ENCODE measurements at places on chromosomes 7 and 10.

DNA sequence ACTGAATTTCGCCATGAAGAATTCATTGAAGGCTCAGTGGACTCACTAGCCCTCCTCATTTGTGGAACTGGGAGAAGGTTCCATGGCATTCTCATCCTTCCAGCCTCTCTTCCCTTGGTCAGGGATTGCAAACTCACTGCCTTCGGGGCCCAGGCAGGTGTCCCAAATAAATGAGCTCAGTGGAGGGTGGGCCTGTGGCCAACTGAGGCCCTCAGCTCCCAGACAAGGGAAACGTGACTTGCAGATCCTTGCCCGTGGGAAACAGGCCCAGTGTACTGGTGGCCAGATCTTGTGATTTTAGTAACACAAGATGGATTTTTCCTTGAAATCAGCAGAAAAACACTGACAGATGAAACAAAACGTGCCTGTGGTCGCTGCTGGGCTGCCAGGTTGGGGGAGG is 168.7 kb upstream of the CTBP2 start:
- ATAC-seq: no peak

DNA sequence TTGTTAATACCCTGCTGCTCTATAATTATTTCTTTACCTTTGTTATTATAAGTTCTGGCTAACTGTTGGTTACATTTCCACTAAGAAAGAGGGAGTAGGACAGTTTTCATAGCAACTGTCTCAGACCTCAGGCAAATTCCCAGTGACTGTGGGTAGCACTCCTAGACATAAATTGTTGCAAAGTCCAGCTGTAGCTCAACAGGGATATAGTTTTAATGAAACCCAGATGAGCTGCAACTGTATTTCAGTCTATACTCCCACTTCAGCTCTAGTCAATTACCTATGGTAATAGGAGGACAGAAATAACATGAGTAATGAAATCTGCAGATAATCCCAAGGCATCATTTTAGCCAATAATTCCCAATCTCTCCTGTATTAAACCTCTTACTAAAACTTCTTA is 103.0 kb upstream of the SEMA3A start:
- no peak for ATAC-seq

GRCh38 chr7:80659120-80660055 is 20.9 kb downstream of the CD36 start:
- ATAC-seq: no peak

GRCh38 chr7:41832941-41833340 is 130.1 kb upstream of the INHBA start:
- no peak for ATAC-seq

GRCh38 chr7:77157446-77157845 is 35.0 kb downstream of the CCDC146 start:
- ATAC-seq: peak; percentile 87

- ATAC-seq: peak; percentile 29
Measured at GRCh38 chr10:29394321-29394932, 105.6 kb downstream of the LYZL1 start.

DNA sequence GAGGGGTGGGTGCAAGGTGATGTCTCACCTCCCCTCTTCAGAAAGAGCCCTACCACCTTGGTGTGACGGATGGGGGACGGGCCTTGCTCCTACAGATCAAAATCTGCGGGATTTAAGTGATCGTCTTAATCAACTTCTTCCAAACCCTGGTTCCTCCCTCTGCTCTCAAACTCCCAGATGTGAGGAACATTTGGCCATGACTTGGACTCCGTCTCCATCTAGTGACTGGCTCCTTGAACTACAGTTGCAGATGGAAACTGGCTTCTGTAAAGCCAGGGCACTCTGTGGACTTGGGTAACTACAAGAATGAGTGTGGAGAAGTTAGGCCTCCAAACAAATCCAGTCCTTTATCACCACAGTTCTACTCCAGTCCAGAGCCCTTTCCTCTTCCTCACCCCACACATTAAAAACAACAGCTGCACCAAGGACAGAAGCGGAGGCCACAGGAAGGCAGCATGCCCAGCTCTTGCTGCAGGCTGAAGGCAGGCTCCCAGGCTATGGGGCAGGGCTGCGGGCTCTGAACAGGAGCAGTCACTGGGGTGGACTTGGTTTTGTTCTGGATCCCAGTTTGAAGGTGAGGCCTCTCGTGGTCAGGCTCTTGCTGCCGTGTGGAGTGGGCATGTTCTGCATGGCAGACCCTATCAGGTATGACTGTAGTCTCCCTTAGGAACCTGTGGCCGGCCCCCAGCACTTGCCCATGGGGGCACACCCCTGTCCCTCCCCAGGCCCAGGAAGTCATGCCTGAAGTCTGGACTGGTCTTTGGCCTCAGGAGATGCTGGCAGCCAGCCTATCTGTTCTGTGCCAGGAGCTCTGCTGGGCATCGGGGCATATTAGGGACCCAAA is 79.4 kb downstream of the VWC2 start:
- no peak for ATAC-seq

DNA sequence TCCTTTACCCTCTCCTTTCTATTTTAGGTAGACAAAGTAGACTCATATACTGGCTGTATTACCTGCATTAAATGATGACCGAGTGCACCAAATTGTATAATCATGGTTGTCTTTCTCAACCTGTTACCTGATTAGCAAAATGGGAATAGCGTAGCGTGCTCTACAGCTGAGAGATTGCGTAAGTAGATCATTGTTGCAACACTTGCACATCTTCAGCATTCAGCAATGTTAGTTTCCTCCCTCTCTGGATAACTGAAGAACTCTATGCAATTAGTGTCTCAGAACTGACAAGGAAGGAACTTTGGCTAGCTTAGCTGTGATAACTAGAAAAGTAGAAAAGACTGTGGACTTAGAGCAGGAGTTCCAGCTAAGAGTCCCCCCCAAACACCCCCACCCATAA is 787.4 kb downstream of the PHTF2 start:
- ATAC-seq: no peak

DNA sequence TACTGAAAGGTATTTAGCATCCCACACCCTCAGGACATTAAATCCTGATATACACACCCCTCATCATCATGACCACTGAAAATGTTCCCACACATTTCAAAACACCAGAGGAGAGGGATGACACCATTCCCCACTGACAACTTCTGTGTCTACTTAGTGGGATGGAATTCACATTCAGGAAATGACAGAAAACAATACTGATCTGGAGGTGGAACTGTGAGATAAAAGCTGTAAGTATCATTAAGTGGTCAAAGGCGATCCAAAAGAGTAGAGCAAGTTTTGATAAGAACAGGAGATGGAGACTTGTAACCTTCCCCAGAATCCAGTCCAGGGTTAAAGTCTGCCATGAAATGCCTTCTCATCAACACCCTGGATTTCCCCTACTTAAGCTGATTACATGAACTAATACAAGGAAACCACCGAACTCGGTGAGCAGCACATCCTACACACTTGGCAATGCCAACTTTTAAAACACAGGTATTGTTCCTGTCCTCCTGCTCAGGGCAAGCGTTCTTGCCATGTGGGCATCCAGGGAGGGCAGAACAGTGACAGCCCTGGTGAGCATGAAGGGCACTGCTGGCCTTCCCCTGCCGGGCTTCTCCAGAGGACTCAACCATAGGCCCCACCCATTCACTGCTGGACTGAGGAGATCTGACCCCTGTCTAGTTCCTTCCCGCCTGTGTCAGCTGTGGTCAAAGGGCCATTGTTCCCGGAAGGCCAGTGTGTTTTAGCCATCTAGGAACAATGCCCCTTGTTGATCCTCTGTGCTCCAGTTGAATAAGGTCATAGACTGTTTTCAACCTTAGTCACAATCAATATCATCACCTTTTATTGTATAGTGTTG is 85.0 kb downstream of the SGMS1 start:
- peak; percentile 77 for ATAC-seq

- no peak for ATAC-seq
Measured at GRCh38 chr10:119896937-119897770, 4.6 kb downstream of the SEC23IP start.

DNA sequence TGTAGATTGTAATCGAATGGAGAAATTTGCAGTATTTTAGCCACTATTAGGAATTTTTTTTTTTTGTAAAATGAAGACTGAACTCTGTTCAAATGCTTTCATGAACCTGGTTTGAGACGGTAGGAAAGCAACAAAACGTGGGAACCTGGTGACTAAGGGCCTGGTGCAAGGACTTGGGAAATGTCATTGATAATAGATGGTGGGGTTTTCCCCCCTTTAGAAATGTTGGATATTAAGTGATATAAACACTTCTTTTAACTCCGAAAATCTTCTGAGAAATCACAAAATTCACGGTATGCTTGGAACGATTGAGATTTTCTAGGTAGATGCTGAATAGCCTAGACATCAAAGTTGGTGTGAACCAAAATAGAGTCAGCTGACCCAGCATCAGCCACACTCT is 6.4 kb downstream of the IFIT2 start:
- ATAC-seq: no peak

DNA sequence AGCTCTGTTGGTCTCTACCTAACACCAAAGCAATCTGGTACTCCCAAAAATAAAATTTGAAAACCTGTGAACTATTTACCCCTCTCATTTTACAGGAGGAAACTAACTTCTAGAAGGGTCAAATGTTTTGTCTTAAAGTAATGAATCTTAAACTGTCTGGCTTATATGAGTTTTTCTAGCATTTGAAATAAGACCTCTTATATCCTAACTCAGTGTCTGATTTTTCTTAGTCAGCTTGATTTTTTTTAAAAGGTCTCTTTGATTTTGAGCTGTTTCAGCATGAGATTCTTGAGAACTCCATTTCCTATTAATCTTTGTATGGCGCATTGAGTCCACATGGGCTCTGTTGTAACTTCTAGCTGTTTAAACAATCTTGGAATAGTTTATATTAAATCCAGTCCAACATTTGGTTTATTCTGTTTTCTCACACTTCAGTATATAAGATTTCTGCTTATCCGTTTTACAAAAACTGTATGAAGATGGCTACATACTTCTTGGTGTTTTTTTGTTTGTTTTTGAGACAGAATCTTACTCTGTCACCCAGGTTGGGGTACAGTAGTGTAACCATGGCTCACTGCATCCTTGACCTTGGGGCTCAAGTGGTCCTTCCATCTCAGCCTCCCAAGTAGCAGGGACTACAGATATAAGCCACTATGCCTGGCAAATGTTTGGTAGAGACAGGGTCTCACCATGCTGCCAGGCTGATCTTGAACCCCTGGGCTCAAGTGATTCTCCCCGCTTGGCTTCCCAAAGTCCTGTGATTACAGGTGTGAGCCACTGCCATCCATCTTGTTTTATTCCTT is 91.1 kb downstream of the PPP1R9A start:
- ATAC-seq: no peak

GRCh38 chr10:131911451-131911850 is 10.6 kb downstream of the PPP2R2D start:
- ATAC-seq: no peak

GRCh38 chr7:27553273-27553672 is 109.4 kb downstream of the HIBADH start:
- ATAC-seq: no peak

GRCh38 chr10:123521556-123521955 is 144.6 kb upstream of the GPR26 start:
- no peak for ATAC-seq

GRCh38 chr10:132366499-132366898 is 30.5 kb upstream of the PWWP2B start:
- no peak for ATAC-seq

- ATAC-seq: no peak
Measured at GRCh38 chr10:73998929-73999691, 1.2 kb downstream of the VCL start.

DNA sequence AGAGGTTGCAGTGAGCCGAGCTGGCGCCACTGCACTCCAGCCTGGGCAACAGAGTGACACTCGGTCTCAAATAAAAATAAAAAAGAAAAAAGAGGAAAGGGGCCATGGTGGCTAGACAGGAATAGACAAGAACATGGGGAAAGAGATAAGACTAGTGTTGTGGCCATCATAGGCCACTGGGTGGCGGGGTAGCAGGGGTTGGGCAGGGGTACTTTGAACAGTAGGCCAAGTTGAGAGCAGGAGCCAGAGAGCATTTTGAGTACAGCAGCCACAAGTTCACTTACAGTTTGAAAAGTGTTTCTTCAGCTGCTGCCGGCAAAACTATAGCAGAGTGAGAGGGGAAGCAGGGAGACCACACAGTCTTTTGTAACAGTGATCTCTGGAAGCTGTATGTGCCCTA is 656.0 kb downstream of the CNTNAP2 start:
- ATAC-seq: no peak

DNA sequence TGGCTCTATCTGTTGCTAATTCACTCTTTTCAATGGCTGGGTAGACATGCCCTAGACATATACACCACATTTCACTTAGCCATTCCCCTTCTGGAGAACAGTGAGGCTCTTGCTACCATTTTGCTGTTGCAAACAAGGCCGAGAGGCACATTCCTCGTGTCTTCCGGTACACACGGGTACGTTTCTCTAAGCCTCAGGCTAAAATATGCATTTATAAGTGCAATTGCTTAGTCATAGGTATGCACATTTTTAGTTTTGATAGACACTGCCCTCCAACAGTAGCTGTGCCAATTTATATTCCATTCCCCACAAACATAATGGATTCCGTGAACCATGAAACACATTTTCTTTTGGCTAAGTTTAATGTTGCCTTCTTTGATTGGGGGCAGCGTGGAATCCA is 13.2 kb downstream of the CHAT start:
- no peak for ATAC-seq

DNA sequence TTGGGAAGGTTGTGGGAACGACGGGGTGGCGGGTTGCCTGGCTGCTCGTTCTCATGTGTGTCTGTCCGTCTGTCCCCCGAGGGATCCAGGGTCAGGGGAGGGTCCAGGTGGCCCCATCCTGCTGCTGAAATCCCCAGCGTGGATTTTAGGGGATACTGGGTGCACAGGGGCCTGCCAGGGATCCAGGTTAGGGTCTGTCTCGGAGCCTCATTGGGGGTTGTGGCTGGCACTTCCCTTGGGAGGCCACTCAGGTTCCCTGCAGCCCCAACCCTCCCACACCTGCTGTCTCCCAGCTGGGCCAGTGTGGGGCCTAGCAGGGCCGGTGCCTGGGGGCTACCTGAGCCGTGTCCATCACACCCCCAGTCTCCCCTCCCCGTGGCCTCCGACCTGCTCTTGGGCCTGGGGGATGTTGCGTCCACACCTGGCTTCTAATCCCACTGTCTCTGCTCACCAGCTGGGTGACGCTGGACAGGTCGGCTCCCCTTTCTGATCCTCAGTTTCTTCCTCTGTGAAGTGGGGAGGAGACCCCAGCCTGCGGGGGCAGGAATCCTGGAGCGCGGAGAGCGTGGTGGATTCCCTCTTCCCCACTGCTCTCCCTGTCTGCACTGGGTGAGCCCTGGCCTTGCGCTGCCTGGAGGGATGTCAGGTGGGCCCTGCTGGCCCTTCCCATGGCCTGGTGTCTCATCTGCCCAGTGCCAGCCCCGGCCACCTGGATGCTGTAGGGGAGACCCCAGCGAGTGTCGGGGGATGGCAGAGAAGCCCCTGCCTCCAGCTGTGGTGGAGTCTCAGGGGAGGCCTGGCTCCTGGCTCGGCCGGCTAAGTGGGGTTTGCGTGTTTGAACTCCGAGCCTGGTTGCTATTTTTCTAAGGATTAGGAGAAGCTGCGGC is 81.6 kb downstream of the UNCX start:
- no peak for ATAC-seq

DNA sequence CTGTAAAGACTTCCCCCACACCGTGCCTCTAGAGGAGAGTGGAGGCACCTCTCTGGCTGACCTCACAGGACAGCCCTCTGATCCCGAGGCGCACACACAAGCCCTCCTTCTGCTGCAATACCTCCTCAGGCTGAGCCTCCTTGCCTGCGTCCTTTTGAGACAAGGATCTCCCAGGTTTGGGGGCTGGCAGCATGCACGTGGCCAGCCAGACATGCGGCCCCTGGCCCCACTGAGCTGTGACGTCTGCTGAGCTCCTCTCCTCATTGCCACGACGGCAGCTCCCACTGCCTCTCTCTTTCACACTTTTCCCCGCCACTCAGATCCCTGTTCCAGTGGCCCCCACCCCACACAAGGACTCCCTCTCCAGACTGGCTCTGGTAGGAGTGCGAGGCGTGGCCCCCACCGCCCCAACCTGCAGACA is 12.2 kb upstream of the DNAAF5 start:
- ATAC-seq: no peak

GRCh38 chr7:18064242-18064838 is 36.7 kb upstream of the PRPS1L1 start:
- no peak for ATAC-seq
